ENCODE measurements at places on chromosomes 3 and 15.

DNA sequence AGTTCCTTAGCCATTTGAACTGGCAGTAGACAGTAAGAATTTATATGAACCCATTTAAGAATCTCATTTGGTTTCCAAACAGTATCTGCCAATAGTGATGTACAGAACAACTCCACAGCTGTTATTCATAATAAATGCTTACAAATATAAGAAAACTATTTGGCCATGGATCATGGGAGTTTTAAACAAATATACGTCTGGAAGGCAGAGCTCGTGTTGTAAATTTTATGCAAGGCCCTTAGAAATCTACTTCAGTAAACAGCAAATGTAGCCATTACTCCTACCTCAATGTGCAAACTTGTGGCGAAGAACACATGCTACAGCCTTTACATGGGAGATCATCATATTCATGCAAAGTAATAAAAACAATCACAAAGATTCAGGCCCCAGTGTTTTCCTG, 65.3 kb upstream of the NANOGP8 start:
- no peak for DNase-seq

DNA sequence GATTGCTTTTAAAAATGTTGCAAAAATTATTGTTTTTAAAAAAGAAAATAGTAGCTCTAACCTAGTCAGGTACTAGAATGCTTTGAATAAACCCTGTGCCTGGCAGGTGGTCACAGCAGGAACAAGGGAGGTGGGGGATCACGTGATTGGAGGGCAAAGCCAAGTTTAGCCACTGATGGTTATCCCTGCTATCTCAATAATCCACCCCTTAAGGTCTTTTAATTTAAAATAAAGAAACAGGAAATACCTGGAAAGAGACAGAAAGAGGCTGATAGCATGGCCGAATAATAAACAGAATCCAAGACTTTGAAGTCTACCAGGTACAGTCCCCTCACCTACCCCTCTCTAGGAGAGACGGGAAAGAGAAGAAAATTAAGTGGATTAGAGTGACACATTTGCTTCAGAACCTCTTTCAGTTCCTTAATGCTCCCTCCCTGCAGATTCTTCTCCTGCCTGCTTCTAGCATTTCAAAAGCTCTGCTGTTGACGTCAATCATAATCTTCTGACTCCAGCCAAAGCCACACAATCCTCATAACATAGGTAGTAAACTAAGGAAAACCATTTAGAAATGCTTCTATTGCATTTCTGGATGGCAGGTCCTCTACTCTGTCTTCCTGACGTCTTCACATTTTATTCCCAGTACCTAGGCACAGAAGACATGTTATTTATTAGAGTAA, 303.4 kb upstream of the MME start:
- no peak for DNase-seq

DNA sequence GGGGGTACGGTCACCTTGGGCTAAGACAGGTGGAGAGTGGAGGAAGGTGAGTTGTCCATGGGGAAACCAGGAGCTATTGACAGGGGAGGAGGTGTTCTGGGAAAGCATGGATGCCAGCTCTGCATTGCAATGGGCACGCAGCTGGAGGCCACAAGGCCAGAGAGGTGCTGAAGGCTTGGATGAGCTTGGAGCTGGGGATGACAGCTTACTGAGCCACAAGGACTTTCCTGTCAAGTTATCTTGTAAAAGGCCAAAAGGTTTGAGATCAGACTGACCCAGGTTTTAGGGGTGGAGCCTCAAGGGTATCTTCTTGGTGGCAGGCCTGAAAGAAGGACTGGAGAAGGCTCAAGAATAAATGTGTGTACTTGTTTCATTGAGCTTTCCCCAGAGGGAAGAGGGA, 115.2 kb downstream of the ASB7 start:
- DNase-seq, result no peak

GRCh38 chr3:185943760-185944106, 5.9 kb upstream of the TRA2B start:
- no peak for DNase-seq

GRCh38 chr3:35291471-35292236, 347.7 kb upstream of the ARPP21 start:
- DNase-seq, result no peak

DNA sequence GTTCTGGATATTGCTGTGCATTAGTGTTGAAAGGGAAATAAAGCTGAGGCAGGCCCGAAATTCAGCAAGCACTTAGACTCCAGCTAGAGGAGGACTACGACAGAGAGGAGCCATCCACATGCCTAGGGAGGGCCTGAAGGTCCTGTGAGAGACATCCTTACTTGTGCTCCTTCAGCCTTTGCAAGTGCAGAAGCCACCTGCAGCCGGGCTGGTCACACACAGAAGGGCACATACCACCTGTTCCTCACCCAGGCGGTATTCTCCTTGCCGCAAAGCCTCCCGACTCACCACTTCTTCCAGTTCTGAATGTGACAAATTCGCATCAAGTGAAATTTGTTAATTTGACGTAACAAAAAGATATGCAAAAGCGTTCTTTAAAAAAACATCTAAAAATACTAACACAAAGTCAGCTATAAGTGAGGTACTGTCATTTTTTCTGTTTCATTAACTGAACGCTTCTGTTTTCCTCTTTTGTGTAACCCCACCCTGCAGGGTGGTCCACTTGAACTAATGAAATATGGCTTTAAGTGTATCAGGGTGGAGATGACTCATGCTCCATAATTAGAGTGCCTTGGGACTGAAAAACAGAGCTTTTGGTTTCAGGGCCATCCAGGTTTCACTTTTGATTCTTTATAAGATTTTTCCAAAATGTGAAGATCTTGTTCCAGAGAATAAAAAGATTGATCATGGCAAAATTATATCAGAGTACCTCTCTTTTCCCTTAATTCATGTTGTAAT, 467.9 kb upstream of the ATP11B start:
- no peak for DNase-seq

DNA sequence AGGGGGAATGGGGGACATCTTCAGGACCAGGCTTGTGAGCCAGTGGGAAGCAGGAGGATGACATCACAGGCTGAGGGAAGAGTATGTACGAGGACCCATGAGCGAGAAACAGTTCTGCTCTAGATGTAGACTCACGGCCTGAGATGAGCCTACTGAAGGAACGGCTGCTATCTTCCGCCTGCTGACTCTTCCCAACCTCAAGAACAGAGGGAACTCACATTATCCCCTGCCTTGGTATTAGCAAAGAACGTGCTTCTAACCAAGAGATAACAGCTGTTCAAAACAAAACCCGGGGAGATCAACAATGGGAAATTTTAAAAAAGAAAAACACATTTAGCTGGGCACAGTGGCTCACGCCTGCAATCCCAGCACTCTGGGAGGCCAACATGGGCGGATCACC, 25.3 kb downstream of the AVEN start:
- DNase-seq, result no peak

DNA sequence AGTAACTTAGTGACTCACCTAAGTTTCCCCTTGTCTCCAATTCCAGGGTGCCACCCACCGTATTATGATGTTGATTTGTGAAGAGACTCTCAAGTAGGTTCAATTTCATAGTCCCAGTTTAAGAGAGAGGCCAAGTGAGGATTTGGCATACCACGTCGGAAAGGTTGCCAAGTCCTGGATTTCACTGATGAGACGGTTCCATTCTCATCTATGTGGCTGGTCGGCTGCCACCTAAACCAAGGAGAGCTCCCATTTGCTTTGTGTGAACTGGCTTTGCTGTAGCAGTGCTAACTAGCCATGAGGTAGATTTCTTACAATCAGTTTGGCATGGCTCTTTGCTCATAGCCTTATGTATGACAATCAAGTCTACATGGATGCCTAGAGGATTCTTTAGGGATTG, 653.6 kb downstream of the NLGN1 start:
- no peak for DNase-seq

- DNase-seq, result no peak
These were observed 88.9 kb upstream of the OSBPL11 start for GRCh38 chr3:125684199-125684598.

DNA sequence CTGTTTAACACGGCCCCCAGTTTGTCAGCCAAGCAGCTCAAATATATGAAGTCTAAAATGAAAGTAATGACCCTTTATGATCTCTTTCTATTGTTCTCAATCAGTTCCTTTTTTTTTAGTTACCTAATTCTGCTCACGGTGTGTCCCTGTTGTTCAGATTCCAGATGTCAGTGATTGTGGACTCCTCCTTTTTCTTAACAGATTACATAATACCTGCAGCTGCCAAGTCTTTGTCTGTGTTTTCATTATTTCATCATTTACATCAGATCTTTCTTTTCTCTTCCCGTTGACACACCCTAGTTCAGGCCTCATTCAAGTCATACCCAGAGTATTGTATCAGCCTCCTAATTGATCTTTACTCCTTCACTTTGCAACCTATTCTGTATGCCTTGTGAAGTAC, 56.1 kb upstream of the SKIL start:
- no peak for DNase-seq

DNA sequence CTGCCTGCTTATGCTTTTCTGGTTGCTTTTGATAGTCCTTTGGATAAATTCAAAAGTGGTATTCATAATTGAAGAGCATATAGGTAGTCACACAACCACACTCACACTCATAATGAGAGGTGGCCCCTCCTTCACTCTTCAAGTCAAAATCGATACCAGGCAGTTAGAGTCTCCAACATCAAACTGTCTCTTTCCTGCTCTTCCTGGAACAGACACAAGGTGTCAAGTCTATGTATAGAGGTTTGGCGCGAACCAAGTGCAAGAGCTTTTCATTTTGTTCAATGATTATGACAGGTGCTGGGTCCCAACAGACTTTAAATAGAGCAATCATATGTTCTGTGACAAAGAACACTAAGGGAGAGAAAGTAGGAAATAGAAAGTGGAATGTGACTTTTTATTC, 29.9 kb upstream of the RGMA start:
- DNase-seq, result no peak

GRCh38 chr3:24521420-24522145, 26.9 kb upstream of the THRB start:
- peak; percentile 9 for DNase-seq

DNA sequence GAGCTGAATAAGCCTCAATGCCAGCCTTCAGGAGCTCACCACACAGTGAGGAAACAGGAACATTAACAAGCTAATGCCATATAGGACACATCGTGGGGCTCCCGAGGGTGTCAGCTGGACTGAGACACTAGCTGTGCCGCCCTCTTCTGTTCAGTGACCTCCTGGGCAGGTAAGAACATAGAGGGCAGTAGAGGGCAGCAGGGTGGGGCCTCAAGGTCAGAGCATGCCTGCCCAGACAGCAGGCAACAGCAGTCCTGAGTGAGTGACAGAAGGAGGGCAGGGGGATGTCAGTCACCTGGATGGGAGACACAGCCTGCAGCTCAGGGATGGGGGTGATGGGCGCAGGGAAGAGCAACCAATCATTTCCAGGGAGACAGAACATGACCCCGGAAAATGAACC, 15.5 kb downstream of the NTRK3 start:
- no peak for DNase-seq

GRCh38 chr3:58585994-58586393, 8.8 kb upstream of the FAM107A start:
- DNase-seq, result no peak

DNA sequence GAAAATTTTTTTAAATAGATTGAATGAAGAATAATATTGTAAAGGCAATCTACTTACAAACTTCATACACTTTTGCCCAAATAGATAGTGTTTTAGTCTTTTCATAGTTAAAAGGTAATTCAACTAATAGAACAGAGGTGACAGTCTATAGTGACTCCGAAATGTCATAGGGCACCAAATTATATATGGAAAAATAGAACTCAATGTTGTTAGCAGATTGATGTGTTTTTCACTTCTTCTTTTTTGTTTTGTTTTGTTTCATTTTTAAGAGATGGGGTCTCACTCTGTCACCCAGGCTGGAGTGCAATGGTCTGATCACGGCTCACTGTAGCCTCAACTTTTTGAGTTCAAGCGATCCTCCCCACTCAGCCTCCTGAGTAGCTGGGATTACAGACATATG, 721 bp downstream of the CSTA start:
- DNase-seq, result no peak

DNA sequence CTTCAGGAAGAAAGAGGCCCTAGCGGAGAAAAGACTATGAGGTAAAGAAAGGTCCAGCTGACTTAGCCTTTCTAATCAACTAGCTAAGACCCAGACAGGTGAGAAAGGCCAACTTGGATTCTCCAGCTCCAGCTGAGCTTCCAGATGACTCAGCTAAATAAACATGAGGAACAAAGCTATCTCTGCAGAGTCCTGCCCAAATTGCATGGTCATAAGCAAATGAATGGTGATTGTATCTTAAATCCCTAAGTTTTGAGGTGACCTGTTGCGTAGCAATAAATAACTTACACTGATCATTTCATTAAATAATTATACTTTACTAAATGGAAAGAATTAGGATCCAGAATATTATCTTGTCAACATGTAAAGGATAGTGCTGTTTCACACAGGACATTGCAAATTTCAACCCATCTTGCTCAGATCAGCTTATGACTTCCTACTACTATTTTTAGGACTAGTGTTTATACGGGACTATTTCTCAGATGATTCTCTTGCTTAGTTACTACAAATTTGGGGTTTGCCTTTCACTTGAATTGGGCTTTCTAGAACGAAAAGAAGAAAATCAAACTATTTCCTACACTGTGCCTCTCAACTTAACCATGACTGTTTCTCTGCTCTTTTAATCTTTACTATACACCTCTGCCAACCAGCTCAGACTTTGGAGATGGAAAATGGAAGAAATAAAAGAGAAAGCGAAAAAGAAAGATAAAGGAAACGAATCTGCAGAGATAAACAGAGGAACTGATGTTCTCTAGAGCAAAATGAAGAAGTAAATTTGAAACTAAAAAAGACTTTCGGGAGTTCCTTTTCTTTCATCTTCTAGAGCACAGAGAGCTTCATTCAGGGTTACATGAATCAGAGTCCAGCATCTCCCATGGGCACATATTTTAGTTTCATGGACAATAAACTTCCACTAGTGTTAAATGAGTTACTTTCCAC, 6.6 kb upstream of the ADGRG7 start:
- DNase-seq, result peak; percentile 10

DNA sequence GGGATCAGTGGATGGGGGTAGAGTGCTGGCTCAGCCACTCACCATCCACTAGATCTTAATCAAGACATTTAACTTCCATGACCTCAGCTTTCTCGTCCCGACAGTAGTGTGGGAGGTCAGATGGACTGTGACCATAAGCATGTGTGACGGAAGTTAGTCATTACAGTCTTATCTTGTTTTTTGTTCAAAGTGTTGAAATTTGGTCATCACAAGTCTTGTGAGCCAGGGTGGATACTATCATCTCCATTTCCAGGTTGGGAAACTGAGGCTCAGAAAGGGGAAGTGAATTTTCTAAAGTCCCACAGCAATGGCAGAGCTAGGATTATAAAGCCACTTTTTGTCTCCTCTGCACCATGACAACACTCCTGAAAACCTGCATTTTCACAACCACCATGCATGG, 32.0 kb upstream of the ITGA11 start:
- no peak for DNase-seq

DNA sequence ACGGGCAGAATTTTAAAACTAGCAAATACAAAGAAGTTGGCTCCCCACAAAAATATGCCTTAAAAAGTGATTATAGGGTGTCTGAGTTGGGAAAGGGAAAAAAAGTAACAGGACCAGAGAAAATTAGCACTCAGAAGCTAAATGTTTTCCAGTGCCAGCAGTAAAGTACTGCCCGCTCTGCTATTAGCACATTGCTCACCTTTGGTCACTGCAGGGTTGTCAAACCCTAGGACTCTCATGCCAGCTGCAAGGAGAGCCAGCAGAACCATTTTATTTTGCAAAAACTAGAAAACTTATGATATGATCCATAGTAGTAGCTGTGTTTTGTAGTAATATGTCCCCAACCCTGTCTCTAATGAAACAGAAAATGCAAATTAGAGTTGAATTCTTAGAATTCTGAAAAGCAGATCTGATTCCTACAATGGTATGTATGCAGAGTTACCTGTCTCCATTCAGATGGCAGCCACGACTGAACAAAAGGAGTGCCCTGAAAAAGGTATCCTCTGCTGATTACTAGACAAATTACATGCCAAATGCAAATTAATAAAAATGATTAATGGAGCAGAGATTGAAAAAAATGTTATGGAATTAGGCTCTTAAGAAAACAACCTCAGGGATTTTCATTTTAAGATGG, 150.3 kb downstream of the SNRK start:
- no peak for DNase-seq
